SK-N-DZ (cell line): ENCODE measurements at places on chromosomes 7 and 10.

DNA sequence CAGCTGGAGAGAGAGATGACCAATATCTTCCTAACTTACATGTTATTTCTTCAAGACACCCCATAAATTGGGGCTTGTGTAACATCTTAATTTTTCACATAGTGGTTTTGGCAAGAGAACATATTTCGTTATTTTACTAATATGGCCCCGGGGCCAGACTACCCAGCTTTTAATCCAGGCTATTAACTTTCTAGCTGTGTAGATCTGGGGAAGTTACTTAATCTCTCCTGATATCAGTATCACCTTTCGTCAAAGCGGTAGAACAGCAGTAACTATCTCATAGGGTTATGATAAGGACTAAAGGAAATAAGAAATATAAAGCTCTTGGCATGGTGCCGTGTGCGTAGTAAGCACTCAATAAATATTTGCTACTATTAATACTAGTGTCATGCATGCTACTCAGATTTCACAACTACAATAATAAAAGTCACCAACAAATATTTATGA is 71.6 kb upstream of the LYZL1 start:
- no peak for DNase-seq

GRCh38 chr7:93902777-93903423 is 3.5 kb upstream of the GNGT1 start:
- DNase-seq, result peak; percentile 28

DNA sequence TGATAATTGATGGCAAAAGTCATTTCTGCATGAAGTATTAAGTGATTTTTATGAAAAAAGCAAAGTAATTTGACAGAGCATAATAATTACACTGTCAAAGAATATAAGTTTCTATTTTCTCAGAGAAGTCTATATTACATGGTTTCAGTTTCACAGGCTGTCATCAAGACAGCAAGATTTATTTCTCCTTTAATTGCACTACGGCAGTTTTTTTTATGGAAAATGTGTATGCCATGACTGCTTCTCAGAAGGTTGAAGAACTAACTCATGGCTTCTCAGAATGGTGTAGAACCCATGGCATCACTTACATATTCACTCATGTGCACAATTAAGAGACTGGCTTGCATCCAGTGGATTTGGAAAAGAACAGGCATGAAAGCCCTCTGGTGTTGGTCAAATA is 870.3 kb upstream of the SORCS1 start:
- no peak for DNase-seq

DNA sequence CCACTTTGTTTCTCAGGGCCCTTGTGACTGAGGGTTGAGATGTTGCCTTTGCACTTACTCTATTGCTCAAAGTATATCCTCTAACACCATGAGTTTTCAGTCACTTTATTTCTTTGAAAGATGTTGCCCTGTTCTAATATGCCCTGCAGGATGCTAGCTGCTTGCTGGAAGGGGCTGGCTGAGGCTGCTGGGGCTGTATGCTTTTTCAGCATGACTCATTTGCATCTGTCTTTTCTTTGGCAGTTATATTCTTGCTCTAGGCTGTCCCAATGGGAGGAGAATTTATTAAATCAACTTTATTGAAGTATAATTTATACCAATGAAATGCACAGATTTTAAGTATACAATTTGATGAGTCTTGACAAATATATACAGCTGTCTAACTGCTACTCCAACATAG is 157.7 kb downstream of the PLPP4 start:
- DNase-seq, result no peak

DNA sequence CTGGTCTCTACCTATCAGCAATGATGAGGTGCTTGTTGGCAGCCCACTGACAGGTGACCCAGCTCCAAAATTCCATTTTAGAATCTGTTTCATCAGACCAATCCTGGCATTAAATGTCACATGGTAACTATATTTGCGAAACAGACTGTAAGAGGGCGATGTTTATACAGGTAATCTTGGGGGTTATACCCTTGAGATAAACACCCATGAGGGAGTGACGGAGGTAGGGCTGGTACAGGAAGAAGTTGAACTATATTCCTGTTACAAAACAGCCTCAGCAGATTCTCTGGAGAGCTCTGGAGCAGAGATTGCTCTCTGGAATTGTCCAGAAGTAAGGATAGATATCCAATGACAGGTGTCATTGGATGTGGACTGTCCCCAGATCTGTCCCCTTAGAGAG is 444.8 kb upstream of the DPP6 start:
- no peak for DNase-seq

GRCh38 chr10:3566627-3567026 is 218.4 kb downstream of the KLF6 start:
- no peak for DNase-seq

GRCh38 chr10:22308390-22308789 is 7.8 kb upstream of the COMMD3 start:
- DNase-seq, result no peak

GRCh38 chr10:131099028-131099726 is 212.3 kb downstream of the TCERG1L start:
- DNase-seq, result no peak

DNA sequence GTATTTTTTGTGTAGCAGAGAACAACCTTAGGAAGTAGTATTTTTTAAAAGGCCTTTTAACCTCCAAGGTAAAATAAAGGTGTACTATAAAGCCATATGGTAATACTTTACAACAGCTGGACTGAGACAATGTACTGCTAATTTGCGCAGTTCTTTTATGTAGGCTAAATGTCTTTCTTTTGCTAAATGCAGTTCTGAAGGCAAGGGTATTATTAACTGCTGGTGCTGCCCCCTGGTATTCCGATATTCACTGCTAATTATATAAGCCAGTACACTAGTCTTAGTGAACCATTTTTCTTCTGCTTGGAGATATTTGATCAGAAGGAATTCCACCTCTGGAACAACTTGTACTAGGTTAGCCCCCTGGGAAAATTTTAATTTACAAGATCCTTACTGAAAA is 272.0 kb upstream of the FERD3L start:
- DNase-seq, result no peak

DNA sequence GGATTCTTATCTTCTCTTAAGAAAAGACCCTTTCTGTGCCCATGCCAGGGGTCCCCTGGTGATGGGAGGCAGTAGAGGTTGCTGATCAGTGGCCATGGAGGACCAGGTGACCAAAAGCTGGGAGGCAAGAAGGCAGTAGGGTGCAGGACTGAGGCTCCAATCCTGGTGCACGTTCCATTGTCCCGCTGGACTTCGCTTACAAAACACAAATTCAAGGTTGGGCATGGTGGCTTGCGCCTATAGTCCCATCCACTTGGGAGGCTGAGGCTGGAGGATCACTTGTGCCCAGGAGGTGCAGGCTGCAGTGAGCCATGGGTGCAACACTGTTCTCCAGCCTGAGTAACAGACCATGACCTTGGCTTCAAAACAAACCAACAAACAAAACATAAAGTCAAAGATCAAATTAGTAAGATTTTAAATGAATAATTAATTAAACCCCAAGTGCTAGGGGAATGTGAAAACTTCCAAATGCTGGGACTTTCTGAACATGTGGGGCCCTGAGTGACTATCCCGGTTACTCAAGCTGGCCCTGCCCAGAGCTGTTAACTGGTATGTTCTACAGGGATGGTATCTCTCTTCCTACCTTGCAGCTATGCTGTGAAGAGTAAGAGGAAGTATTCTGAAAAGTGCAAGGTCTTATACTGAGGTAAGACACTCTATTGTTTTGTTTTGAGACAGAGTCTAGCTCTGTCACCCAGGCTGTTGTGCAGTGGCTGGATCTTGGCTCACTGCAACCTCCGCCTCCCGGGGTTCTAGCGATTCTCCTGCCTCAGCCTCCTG is 97.6 kb downstream of the LYZL2 start:
- DNase-seq, result no peak

DNA sequence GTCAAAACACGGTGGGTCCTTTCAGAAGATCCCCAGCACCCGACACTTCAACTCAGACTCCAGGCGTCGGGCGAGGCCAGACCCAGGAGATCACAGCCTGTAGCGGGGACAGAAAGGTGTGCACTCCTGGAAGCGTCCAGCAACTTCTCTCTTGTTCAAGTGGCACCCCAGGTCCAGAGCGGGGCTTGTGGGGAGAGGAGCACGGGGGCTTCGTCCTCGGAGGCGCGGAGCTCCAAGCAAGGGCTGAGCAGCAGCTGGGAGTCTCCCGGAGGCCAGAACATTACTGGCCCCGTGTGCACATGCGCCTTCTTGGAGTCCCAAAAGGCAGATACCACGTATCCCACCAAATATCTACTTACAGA is 54.9 kb downstream of the ZRANB1 start:
- DNase-seq, result no peak

- no peak for DNase-seq
Observed at GRCh38 chr10:117514971-117515370, 27.6 kb upstream of the EMX2 start.
